Inflammatory macrophage (primary cell): ENCODE measurements at places on chromosomes 2 and 18.

DNA sequence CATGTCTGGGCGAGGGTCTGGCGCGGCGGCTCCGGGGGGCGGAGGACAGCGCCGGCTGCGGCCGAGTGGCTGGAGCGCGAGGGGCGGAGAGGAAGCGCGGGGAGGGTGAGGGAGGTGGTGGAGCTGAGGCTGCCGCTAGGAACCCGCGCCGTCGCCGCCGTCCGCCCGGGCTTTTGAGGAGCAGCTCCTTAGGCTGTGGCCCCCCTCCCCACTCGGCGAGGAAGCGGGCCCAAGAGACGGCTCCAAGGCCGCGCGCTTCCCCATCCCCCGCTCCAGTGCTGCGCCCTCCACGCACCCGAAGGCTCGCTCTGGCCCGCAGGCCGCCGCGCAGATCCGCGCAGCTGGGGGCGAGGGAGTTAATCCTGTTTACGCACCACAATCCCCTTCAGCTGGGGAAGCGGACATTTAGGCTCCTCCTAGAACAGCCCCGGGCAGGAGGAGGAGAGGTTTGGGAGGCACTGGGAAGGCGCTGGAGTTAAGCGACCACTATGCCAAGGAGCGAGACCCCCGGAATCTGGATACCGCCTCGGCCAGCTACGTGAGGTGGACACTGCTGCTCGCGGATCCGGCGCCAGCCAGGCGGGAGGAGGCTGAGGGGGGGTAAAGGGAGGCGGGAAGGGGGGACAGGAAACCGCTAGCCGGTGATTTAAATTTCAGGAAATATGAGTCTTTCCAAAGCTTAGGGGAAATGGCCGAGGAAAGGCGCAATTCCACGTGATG is at the start of gene CNRIP1:
CNRIP1 (minus strand) TSS at position 552 of the 720 bp plus-strand sequence; CDS start at position 3, 549 bp downstream.
- peak; percentile 54 for DNase-seq

DNA sequence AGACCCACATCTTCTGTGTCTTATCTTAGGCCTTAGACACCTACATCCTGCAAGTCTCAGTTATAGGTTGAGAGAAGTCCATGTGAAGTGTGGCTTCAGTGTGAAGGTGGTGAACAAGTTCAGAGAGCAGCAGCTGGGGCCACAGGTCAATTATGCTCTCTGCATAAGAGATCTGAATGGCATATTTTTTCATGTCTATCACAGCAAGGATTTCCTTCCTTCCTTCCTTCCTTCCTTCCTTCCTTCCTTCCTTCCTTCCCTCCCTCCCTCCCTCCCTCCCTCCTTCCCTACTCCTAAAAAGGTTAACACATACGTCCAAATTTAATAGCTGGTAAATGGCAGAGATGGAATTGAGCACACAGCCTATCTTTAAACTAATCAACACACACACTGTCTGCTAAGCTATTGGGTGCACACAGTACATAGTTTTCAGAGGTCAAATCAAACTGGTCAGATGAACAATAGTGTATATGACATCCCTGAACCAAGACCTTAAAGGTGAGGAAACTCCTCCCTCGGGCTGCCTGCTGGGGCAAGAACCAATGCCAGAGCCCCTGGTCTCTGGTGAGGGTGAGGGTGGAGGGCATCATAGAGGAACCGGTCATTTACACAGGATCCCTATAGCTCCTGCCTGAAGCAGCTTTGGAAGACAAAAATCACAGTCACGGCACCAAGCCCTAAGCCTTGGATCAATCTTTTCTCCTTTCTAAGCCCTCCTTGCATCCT is 240.9 kb downstream of the ICOS start:
- DNase-seq: no peak

DNA sequence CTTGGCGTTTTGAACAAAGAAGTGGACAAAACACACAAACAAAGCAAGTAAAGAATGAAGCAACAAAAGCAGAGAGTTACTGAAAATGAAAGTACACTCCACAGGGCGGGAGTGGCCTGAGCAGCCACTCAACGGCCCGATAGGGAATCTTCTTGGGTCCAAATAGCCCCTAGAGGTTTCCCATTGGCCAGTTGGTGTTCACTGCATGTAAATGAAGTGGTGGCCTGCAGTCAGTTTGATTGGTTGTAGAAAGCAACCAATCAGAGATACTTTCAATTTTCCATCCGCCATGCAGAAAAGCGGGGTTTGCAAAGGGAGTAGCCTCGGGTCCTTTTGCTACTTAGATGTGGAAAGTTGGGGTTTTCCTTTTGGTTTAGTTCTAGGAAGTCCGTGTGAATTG is 31.6 kb downstream of the CYBRD1 start:
- no peak for DNase-seq

DNA sequence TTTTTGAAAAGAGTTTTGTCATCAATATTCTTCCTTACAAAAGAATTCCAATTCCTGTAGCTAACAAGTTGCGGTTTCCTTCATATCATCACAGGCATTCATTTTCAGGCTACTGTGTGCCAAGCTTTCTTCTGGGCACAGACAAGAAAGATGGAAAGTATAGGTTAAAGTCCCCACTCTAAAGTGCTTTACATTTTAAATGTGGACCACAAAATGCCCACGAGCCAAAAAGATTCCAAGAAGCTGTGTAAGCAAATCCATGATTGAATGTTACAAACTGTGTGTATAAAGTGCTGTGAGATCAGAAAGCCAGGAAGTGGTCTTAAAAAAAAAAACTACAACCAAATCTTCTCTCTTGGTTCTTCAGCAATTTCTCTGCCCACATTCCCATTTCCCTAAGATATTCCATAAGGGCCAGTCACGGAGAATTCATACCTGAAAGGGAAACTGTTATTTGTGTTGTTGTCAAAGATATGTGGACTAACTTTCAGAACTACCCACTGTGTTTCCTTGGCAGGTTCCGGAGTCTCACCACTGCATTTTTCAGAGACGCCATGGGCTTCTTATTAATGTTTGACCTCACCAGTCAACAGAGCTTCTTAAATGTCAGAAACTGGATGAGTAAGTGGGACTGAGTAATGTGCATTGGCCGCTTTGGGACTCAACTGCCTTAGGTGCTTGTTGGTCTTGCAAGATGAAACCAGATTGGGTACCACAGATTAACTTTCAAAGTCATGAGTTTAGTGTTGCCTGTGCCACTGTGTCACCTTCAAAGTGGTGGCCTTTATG is 55.7 kb downstream of the RAB27B start:
- no peak for DNase-seq

DNA sequence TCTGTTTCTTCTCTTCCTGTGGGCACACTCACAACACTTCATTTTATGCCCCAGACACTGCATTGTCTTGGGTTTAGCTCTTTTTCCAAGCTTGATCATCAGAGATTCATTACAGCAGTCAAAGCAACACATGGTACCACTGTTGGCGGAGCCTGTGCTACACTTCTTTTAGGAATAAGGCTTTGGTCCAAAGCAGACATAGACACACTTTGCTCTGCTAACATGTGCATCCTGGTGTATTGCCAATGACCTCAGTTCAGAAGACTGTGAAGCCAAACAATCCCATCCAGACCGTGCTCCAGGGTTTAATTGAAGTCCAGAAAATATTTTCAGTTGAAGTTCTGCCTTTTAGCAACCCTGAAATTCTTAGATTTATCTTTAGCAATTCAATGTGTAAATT is 354.6 kb upstream of the RAB12 start:
- no peak for DNase-seq

DNA sequence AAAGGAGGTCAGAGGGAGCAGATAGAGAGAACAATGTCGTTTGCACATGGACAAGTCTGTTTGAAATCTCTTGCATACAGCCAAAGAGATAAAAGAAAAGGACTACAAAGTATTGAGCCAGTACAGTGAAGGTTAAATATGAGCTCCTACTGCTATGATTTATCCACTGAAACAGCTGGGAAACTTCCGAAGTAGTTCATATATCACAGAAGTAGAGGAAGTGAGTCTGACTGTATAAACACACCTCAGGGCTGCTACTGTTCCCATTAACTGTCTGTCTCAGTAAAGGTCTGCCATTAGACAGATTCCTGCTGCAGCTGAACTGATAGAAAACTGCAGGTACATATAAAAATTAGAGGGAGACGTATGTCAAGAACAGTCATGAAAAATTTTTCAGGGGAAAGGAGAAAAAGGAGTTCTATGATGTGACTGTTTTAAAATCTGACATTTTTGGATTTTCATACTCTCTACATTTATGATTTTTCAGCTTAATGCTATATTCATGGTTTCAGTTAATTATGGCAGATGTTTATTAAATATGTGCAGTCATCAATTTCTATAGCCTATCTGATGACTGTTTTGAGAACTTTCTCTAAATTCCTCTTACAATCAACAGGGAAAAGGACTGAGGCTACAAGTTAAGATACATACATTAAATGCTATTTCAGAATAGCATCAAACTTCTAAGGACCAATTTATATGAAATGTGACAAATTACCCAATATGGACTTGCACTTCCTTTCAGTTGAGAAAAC is 364.7 kb downstream of the ERBB4 start:
- DNase-seq: no peak

DNA sequence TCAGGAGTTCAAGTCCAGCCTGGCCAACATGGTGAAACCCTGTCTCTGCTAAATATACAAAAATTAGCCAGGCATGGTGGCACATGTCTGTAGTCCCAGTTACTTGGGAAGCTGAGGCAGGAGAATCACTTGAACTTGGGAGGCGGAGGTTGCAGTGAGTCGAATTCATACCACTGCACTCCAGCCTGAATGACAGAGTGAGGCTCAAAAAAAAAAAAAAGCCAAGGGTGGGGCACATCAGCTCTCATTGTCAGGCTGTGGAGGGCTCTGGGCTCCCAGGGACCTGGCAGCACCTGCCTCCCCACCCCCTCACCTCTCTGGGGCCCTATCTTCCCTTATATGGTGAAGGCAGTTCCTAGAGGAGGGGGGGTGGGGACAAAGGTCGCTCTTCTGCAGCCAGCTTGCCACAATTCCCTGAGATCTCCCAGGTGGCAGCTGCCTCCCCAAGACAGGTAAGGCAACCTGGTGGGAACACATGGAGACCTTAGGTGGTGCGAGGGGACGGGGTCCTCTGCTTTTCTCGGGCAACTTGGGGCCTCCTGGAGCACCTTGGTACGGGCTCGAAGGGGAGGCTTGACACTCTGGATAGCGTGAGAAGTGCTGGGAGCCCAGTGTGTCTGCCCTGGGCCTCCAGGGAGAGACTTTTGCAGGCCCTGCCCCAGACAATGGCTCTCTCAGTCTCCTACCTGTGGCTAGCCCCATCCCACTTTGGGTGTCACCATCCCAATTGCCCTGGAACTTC is at the start of gene VIL1:
VIL1 (plus strand) TSS at position 407 of the 742 bp plus-strand sequence. CDS start 4,656 bp downstream, outside the sequence.
- no peak for DNase-seq

GRCh38 chr2:170550501-170550900 is 164.6 kb upstream of the SP5 start:
- no peak for DNase-seq

- DNase-seq: no peak
Observed at GRCh38 chr18:49161627-49162026, 210.9 kb upstream of the SMAD7 start.

DNA sequence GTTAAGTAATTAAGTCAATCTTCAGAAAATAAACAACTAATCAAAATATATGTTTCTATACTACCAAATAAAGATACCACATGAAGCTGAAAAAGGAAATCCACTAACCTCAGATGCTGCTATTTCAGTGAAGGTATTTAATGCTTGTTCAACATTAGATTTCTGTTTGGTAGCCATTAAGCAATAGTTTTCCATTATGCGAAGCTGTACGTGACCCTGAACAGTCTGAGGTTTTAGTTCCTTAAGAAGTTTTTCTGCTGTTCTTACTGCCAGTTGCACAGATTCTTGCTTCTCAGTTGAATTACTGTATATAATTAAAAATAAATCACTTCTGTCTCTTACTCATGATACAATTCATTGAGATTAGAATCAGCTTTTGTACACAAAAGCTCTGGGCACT is 65.4 kb downstream of the TTC21B start:
- peak; percentile 53 for DNase-seq

GRCh38 chr18:25299426-25300300 is 52.3 kb downstream of the ZNF521 start:
- peak; percentile 79 for DNase-seq

DNA sequence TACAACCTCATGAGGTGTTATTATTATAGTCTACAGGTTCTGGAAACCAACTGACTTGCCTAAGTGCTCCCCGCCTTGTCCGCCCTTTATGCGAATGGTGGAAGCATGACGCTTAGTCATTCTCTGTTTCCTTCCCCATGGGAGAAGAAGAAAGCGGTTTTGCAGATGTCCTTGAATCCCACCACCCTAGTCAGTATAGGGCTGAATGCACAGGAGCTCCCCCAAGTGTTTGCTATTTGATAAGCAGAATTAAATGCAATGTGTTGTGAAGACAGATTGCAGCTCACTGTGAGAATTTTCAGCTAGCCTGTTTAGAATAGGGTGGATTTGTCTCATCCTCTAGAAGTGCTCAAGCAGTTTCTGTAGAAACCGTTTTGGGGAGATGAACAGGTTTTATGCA is 652.0 kb downstream of the DCC start:
- DNase-seq: no peak

DNA sequence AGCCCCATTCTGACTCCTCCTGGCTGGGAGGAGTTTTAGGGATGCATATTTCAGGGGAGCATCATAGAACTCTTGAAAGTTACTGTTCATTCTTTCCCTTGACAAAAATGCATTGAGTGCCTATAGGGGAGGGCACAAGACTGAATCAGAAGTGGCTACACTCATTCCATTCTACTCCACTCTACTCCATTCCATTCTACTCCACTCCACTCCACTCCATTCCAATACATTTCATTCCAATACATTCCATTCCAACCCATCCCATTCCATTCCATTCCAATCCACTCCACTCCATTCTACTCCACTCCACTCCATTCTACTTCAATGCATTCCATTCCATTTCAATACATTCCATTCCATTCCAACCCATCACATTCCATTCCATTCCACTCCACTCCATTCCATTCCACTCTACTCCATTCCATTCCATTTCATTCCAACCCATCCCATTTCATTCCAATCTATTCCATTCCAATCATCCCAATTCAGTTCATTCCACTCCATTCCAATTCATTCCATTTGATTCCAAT is 110.8 kb downstream of the LOXHD1 start:
- no peak for DNase-seq
